ENCODE measurements at places on chromosomes 3 and 15.

- DNase-seq: no peak
Observed at GRCh38 chr15:46723308-46723707, 994.0 kb upstream of the SEMA6D start.

DNA sequence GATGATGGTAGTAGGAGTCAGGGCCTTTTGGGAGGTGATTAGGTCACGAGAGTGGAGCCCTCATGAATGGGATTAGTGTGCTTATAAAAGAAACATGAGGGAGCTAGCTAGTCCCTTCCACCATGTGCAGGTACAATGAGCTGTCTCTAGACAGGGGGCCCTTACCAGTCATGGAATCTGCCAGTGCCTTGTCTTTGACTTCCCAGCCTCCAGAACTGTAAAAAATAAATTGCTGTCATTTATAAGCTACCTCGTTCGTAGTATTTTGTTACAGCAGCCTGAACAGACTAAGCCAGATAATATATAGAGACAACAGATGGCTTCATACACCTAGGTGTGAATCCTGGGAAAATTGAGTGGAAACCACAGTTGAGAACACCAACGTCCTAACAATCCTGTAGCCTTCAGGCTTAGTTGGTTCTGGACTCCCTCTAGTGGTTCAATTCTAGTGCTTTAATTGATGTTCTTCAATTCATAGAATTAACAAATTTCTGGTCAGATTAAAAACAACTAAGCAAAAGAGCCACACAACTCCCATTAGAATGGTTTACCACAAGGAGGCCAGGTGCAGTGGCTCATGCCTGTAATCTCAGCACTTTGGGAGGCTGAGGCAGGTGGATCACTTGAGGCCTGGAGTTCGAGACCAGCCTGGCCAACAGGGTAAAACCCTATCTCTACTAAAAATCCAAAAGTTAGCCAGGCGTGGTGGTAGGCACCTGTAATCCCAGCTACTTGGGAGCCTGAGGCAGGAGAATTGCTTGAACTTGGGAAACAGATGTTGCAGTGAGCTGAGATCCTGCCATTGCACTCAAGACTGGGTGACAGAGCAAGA is 21.3 kb upstream of the GATM start:
- DNase-seq: no peak

DNA sequence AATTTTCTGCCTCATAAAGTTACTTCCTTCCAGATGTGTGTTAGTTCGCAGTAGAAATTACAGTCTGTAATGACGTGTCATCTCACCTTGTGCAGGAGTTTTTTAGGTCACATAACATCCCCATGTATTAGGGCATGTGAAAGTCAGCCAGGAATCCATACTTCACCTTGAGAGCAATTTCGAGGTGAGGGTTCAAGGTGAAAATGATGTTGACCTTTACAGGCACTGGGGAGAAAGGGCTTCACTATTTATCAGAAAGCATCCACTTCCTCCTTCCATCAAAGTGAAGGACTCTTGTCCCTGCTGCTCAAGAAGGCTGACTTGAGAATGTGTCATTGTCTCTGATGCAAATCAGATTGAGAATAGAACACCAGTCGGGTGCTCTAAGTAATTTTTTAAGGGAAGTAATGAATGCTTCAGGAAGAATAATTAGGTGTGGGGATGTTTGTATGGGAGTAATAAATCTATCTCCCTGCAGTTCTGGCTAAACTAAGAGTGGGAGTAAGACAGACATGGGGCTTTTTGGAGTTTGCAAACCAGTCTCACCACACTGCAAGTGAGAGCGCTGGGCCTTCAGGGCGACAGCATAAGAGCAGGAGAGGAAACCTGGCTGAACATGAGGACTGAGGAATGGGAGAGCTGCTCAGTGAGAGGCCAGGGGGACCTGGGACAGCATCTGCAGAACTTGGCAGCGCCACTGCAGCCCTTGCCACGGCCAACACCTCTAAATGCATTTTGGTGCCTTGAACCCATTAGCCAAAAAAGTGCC is 85.9 kb upstream of the IL12A start:
- DNase-seq: no peak

DNA sequence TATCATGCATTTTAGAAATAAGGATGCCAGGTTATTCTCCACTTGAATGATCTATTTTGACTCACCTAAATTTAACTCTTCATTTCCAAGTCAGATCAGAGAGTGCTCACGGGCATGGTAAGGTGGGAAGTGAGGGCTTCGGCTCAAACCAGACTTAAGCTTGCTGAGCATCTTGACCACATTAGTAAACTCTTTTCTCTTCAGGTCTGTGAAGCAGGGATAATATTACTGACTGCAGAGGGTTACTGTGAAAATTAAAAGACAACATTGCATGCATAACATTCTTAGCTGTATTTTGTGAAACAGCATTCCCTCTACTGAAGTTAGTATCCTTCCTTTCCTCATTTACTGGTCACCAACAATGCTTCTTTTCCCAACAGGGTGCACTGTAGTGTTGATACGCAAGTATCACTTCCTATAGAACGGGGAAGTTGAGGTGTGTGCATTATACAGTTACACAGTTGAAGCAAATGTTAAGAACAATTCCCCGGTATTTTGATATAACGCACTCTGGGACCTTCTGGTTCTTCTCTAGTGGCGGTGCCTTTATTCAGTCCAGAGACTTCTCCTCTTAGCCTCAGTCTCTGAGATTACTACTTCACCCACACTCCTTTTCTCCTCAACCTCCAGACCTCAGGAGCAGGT is 74.1 kb upstream of the MNS1 start:
- no peak for DNase-seq

- no peak for DNase-seq
Observed at GRCh38 chr3:21621181-21621651, 129.8 kb downstream of the ZNF385D start.

- no peak for DNase-seq
Observed at GRCh38 chr3:38018296-38019266, 10.9 kb downstream of the PLCD1 start.

GRCh38 chr3:131401978-131402377 is 20.4 kb downstream of the NUDT16 start:
- no peak for DNase-seq

- no peak for DNase-seq
Observed at GRCh38 chr15:101255615-101256241, 3.9 kb upstream of the CHSY1 start.

DNA sequence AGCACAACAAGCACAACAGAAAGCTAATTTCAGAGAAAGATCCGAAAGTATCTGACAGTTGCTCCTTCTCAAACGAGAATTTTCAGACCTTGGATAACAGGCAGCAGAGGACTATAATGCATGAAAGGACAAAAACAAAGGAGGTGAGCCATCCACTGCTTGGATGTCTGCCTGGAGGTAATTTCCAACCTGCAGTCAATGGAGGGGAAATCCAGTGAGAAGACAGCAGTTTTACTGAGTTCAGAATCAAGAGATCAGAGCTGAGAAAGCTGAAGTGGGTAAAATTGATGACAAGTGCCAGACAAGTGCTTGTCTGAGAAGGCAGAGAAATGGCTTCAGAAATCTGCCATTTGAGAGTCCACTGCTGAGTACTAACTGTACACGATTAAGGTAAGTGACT is 22.1 kb downstream of the UBE3A start:
- no peak for DNase-seq
